ENCODE measurements at places on chromosomes 1 and 21. TPM values are rescaled to one million over a fixed set of nuclear protein-coding genes. Genes with fewer than 3 reads are reported as not detected.
A peak's percentile ranks its signal among the peaks of the same experiment; 100 is the strongest.

GRCh38 chr1:9914610-9914937 is 4.5 kb upstream of the CTNNBIP1 start:
- no peaks in the 10 kb centered on the region for H3K27me3 ChIP-seq
- H3K27ac ChIP-seq: no peak overlapping the region
- no peaks in the 10 kb centered on the region for H3K36me3 ChIP-seq
- peaks cover 14% of the 10 kb centered on the region for H3K4me1 ChIP-seq

- H3K4me1 ChIP-seq: no peaks in the 10 kb centered on the region
- H3K27me3 ChIP-seq: no peaks in the 10 kb centered on the region
- H3K4me3 ChIP-seq: no peak overlapping the region
- H3K36me3 ChIP-seq: no peaks in the 10 kb centered on the region
These were observed 31.2 kb upstream of the TSPEAR start for GRCh38 chr21:44742418-44743153.

GRCh38 chr1:57741521-57741920 is 317.7 kb upstream of the DAB1 start:
- no peak for DNase-seq
- no peak overlapping the region for H3K4me3 ChIP-seq
- no peaks in the 10 kb centered on the region for H3K4me1 ChIP-seq
- no peaks in the 10 kb centered on the region for H3K36me3 ChIP-seq
- H3K27me3 ChIP-seq: no peaks in the 10 kb centered on the region

- DNase-seq: no peak
- H3K4me3 ChIP-seq: no peak overlapping the region
- H3K27ac ChIP-seq: no peak overlapping the region
- H3K27me3 ChIP-seq: no peaks in the 10 kb centered on the region
- no peaks in the 10 kb centered on the region for H3K4me1 ChIP-seq
These were observed 247.1 kb downstream of the COL11A1 start for GRCh38 chr1:102861247-102861646.

Gene CYP4A11
- total RNA-seq: not detected

Gene RAP1GAP
- 69.9 TPM for total RNA-seq

- H3K4me3 ChIP-seq: no peak overlapping the region
- no peak for DNase-seq
- no peak overlapping the region for H3K27ac ChIP-seq
- no peaks in the 10 kb centered on the region for H3K36me3 ChIP-seq
- H3K27me3 ChIP-seq: no peaks in the 10 kb centered on the region
- no peaks in the 10 kb centered on the region for H3K4me1 ChIP-seq
These were observed 129.2 kb downstream of the NTPCR start for GRCh38 chr1:233079574-233079973.

GRCh38 chr1:223087291-223088255 is 55.5 kb downstream of the TLR5 start:
- H3K4me3 ChIP-seq: no peak overlapping the region
- DNase-seq: no peak
- no peaks in the 10 kb centered on the region for H3K36me3 ChIP-seq

Gene CLCA4
- 0.13 TPM for total RNA-seq

DNA sequence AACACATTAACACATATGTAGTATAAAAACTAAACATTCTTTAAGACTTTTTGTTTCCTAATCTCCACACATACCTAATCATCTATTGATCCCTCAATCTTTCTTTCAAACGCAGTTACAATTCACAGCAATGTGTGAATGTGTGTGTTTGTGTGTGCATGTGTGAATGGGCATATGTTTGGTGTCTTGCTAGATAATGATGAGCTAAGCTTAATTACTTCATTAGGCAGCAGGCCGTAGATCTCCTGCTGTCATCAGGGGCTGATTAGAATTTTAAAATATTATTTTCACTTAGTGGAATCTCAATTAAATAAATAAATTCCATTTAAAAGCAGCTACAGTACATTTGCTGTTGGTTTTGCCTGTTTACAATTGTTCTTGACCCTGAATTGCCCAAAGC is 187.8 kb upstream of the LHX8 start:
- H3K27me3 ChIP-seq: no peaks in the 10 kb centered on the region
- H3K4me1 ChIP-seq: no peaks in the 10 kb centered on the region
- no peaks in the 10 kb centered on the region for H3K36me3 ChIP-seq
- no peak overlapping the region for H3K27ac ChIP-seq
- no peak for DNase-seq

DNA sequence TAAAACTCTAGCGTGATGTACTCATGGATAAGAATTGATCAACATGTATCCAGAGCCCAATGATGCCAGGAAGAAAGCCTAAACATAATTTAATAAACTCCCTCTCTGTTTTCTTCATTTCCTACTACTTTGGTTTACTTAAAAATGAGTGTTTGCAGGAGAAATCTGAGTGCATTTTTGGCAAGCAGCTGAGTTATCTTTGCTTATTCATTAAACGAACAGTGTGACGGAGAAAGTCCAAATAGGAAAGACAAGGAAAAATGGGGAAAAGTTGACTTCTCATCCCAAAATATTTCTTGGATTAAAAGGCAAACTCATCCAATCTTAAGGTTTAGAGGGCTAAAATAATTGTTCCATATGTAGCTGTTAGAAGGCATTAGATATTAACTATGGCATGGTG is 496.7 kb downstream of the SMYD3 start:
- H3K4me1 ChIP-seq: no peaks in the 10 kb centered on the region
- H3K36me3 ChIP-seq: no peaks in the 10 kb centered on the region
- DNase-seq: no peak
- H3K4me3 ChIP-seq: no peak overlapping the region
- H3K27ac ChIP-seq: no peak overlapping the region

Gene RAD54L
- 0.39 TPM for total RNA-seq

Gene LCE2C
- not detected for total RNA-seq

Gene RUNX3
- total RNA-seq: 0.32 TPM

DNA sequence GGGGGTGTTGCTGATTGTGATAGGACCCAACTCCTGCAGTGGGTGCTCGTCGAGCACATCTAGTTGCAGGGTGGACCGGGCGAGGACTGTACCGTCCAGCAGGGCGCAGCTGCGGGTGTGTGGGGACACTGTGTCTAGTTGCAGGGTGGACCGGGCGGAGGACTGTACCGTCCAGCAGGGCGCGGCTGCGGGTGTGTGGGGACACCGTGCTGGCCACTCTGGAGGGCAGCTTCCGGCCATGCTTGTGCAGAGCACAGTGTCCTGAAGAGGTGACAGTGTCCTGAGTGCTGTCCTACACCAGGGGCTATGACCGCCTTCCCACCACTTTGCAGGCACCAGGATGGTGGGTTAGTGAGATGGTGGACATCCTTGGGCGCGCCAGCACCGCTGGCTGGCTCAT is 4.6 kb upstream of the TRPM2 start:
- DNase-seq: no peak
- H3K27ac ChIP-seq: no peak overlapping the region
- peaks cover 5% of the 10 kb centered on the region for H3K27me3 ChIP-seq
- no peak overlapping the region for H3K4me3 ChIP-seq

DNA sequence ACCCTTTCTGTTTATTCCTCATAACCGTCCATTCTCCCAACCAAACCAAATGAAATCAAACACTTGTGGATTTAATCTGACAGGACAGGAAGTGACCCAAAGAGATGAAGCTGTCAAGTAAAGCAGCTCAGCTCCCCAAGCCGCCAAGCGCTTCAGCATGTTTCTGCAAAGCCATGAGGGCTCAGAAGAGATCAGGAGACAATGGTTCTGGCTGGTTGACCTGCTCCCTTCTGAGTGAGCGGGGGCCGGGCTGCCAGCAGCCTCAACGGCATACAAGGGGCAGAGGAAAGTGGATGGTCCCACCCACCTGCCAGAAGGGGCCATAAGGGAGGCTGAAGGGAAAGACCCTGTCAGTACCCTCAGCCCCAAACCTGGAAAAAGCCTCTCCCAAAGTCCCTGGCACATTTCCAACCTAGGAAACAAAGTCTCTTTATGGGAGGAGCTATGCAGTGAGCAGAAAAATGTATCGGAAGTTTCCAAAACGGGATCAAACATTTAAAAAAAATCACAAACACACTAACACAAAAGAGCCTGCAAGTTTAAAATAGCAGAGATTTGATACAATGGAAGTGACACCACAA is 45.4 kb downstream of the SLC45A1 start:
- H3K4me1 ChIP-seq: peaks cover 9% of the 10 kb centered on the region
- peaks cover 22% of the 10 kb centered on the region for H3K36me3 ChIP-seq
- H3K4me3 ChIP-seq: no peak overlapping the region
- no peak overlapping the region for H3K27ac ChIP-seq
- no peaks in the 10 kb centered on the region for H3K27me3 ChIP-seq

Gene KRTAP19-1
- total RNA-seq: not detected

Gene CA6
- total RNA-seq: not detected

- H3K36me3 ChIP-seq: no peaks in the 10 kb centered on the region
- no peaks in the 10 kb centered on the region for H3K4me1 ChIP-seq
- no peak overlapping the region for H3K27ac ChIP-seq
- no peaks in the 10 kb centered on the region for H3K27me3 ChIP-seq
- no peak overlapping the region for H3K4me3 ChIP-seq
These were observed 45.5 kb upstream of the ATP5PO start for GRCh38 chr21:33961061-33961460.

- no peaks in the 10 kb centered on the region for H3K27me3 ChIP-seq
- peaks cover 3% of the 10 kb centered on the region for H3K4me1 ChIP-seq
- peak overlapping the region; percentile 10 for H3K4me3 ChIP-seq
- H3K36me3 ChIP-seq: no peaks in the 10 kb centered on the region
- H3K27ac ChIP-seq: no peak overlapping the region
These were observed 23.6 kb upstream of the ABCB10 start for GRCh38 chr1:229582011-229582694.

DNA sequence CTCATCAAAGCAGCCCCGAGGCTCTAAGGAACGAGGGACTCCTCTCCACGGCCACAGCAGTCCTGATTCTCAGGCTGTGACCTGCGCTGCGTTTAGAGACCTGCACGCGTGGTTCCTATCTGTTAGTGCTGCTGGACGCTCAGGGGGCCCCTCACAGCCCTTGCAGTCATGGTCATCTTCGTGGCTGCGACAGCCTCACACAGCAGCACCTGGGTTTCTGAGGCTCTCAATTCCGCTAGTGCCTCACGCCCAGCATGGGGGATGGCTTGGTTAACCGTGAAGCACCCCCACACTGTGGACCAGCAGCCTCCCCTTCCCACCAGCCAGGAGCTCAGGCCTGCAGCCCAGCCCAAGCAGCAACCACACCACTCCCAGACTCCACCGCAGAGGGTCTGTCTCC is 7.8 kb downstream of the MORN1 start:
- no peak overlapping the region for H3K4me3 ChIP-seq
- no peaks in the 10 kb centered on the region for H3K27me3 ChIP-seq
- no peak overlapping the region for H3K27ac ChIP-seq
- DNase-seq: no peak
- no peaks in the 10 kb centered on the region for H3K4me1 ChIP-seq

GRCh38 chr1:245298781-245299180 is 144.0 kb downstream of the KIF26B start:
- H3K4me3 ChIP-seq: no peak overlapping the region
- no peak for DNase-seq
- H3K36me3 ChIP-seq: no peaks in the 10 kb centered on the region
- H3K27ac ChIP-seq: no peak overlapping the region
- no peaks in the 10 kb centered on the region for H3K27me3 ChIP-seq

DNA sequence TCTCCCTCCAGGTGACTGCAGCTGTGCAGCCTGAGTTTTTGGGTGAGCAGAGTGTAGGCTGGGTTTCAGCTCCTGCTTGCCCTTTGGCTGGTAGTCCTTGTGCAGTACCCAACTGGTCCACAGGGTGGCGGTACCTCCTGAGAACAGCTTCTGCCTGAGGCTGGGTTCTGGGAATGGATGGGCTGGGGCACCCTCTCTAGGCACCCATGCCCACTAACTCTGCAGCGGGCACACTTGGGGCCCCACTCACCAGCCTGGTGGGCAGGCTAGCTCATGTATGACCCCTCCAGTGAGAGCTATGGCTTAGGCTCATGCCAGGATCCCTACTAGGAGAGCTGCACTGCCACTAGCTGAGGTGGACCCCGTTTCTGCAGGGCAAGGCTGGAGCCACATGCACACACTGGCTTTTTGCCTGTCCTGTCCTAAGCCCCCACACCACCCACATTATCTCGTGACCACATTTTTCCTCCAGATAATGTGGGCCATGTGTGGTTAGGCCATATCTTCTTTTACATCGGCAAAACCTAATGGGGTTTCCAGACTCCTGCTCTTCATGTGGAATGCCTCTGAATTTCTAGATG is 15.5 kb upstream of the GSTM4 start:
- H3K27me3 ChIP-seq: no peaks in the 10 kb centered on the region
- no peaks in the 10 kb centered on the region for H3K36me3 ChIP-seq
- peak; percentile 99 for DNase-seq
- H3K4me3 ChIP-seq: no peak overlapping the region
- H3K27ac ChIP-seq: no peak overlapping the region

Gene SLFNL1
- total RNA-seq: 0.41 TPM

Gene TOE1
- total RNA-seq: 4.3 TPM

Gene RAB42
- total RNA-seq: 0.39 TPM

DNA sequence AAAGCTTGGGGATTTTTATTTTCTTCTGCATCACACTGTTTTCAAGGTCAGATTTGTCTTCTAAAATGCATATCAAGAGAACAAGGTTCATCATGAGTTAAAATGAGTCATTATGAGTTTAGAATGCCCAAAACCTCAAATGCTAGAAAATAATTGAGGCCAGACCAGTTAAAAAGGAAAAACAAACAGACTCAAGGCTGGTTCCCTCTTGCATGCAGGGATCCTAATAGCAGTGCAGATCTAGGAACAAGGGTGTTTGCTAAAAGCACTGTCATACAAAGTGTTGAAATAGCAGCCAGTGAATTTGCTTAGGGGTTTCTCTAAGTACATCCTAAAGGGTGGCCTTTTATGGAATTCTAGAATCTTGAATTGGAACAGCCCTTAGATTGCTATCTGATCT is 15.3 kb downstream of the BEND5 start:
- DNase-seq: no peak
- H3K4me1 ChIP-seq: no peaks in the 10 kb centered on the region
- no peaks in the 10 kb centered on the region for H3K27me3 ChIP-seq
- H3K36me3 ChIP-seq: peaks cover 10% of the 10 kb centered on the region

- H3K4me3 ChIP-seq: no peak overlapping the region
- DNase-seq: no peak
- H3K27me3 ChIP-seq: no peaks in the 10 kb centered on the region
- H3K36me3 ChIP-seq: no peaks in the 10 kb centered on the region
- H3K4me1 ChIP-seq: peaks cover 9% of the 10 kb centered on the region
These were observed 165.8 kb upstream of the HMCN1 start for GRCh38 chr1:185568155-185569123.

Gene PDZK1IP1
- 49.6 TPM for total RNA-seq

Gene KIF14
- 0.15 TPM for total RNA-seq

DNA sequence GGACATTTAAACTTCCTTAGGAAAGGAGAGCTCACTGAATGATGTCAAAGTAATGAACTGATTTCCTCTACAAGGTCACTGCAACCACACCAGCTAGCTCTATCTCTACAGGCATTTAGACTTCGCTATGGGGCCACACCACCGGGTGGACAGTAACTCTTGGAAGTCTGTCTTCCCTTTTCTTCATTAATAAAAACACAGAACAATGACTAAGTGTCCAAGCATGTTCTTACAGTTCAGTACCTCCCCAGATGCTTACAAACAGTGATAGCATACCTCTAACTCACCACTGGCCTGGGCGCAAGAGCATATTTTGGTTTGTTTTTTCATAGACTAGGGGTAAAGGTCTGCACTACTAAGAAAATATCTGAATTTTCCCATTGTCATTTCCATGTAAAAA is 54.6 kb downstream of the SIM2 start:
- H3K4me1 ChIP-seq: no peaks in the 10 kb centered on the region
- no peak overlapping the region for H3K4me3 ChIP-seq
- no peak for DNase-seq
- no peaks in the 10 kb centered on the region for H3K36me3 ChIP-seq
- no peaks in the 10 kb centered on the region for H3K27me3 ChIP-seq
- no peak overlapping the region for H3K27ac ChIP-seq

Data from pancreas (tissue), 10 donors.